CD4-positive, alpha-beta T cell treated with Interleukin-6 for 4 hours (primary cell): ENCODE measurements at places on chromosomes 4 and X.
A peak's percentile ranks its signal among the peaks of the same experiment; 100 is the strongest.

DNA sequence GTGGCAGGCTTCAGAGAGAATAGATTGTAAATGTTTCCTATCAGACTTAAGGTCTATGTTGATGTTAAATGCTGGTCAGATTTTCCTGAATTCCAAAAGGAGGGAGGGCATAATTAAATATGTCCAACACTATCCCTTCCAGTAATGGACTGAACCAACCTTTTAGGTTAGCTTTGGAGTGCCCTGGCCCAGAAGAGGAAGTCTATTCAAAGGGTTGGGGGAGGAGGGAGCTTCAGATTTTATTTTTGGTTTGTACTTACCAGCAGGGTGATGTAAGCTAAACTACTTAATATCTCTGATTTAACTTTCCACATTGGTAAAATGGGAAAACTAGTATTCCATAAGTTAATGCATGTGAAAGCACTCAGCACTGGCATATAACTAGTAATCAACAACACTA lies 91.1 kb downstream of the RBM46 start:
- DNase-seq, result no peak

DNA sequence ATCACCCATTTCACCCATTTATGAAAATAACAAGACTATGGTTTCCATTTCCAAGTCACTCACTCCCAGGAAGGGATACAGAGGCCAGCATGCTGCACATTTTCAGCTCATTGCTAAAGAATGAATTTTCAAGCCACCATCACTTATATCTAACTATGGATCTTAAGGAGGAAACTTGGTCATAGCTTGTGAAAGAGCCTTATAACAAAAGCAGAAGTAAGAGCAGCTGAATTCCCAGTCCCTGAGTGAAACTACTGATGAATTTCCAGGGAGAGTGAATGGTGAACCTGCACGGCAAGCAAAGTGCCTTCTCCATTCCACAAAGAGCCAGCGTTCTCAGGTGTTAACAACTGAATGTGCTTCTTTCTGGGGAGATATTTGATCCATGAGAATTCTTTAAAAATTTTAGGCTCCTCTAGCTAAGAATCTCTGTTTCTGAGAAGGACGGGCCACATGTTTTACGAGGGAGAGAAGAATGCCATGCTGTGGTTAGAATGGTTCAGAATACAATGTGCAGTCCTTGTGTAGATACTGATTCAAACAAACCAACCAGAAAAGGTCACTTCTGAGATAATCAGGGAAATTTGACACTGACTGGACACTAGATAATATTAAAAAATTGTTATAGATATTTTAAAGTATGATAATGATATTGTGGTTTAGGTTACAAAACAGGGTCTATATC lies 24.0 kb downstream of the BTC start:
- no peak for DNase-seq

GRCh38 chr4:13627178-13627605 lies 333 bp downstream of the BOD1L1 start:
- no peak for DNase-seq

DNA sequence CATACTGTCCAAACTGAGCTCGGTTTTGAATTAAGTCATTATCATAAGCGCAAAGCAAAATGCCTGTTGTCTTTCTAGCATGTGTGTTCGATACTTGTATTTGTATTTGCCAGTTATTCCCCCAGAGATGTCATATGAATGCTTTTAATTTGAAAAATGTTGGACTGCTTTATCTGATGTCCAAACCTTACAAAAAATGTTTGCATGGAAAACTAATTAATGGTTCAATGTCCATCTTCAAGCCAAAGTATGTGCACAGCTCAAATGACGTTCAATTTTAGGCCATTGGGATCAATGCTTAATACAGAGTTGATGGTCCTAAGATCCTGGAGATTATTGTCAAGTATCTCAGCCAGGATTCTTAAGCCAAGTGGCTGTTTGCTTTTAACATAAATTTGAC lies 17.2 kb upstream of the HPGDS start:
- DNase-seq, result no peak

DNA sequence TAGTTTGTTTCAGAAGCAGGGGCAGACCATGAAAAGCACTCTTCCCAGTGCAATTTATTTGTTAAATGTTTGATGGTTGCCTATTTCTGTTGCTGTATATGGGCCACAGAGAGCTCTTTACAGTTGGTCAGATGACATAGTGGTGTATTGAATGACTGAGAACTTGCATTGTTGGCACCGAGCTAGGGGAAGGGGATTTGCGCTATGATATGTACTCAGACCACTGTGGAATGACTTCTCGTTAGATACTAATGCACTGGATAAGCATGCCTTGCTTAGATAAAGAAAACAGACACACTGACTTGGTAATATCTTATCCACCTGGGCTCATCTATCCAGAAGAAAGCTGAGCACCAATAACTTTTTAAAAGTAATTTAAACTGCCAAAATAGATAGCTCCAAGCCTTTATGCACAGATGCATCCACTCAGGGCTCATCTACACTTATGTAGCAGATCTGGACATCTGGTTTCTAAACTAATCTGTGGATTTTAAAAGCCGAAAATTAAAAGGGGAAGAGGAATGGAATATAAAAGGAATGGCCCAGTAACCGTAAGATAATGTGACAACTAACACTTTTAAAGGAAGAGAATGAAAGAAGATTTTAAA lies 132.7 kb downstream of the GATB start:
- no peak for DNase-seq

DNA sequence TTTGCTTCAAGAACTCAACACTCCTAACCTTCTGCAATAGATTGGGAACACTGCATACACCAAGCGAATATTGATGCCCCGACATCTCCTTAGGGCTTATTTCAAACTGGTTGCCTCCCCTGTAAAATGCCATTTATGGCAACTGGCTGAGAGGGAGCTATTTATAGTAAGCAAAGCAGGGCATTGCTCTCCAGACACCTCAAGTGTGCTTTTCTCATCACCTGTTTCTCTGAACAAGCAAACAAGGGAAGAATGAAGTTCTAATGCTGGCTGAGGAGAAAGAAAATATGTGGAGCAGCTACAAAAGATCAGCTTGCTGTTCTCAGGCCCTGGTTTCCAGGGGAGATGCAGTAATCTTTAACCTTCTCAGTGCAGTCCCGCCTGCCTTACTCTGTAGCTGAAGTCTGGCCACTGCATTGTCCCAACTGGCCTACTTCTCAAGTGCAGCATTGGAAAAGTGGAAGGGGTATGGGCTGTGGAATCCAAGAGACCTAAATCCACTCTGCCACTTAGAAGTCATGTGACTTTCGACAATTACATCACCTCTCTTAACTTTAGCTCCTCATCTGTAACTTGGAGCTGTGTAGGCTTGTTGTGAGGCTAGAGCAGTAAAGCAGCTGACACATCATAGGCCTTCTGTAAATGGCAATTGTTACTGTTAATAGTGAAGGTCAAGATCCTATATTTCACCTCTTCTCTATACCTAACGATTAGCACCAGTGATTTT lies 47.9 kb upstream of the FGF13 start:
- no peak for DNase-seq

DNA sequence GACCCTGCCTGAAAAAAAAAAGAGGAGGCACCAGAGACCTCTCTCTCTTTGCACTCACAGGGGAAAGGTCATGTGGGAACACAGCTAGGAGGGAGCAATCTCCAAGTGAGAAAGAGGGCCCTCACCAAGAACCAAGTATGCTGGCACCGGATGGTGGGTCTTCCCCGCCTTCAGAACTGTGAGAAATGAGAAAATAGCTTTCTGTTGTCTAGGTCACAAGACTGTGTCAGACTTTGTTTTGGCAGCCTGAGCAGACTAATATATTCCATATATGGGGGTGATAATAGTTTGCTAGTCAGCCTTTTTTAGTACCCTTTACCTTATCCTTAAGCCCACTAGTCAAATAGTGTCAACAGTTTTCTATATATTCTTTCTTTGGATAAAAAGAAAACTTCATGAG lies 193.0 kb downstream of the TRIML1 start:
- DNase-seq, result no peak

DNA sequence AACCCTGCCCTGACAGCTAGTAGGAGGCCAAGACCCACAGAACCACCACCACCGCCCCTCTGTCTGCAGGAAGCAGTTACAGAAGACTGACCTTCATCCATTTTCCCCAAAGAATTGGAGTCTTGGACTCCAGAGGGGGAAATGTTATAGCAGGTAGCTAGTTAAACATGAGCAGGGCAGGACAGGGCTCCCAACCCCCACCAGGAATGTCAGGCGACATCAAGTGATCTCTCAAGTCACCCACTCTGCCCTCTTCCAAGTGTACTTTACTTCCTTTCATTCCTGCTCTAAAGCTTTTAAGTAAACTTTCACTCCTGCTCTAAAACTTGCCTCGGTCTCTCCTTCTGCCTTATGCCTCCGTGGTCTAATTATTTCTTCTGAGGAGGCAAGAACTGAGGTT lies 17.1 kb upstream of the AADAT start:
- DNase-seq, result no peak

GRCh38 chr4:86302251-86302650 lies 57.6 kb downstream of the MAPK10 start:
- no peak for DNase-seq

DNA sequence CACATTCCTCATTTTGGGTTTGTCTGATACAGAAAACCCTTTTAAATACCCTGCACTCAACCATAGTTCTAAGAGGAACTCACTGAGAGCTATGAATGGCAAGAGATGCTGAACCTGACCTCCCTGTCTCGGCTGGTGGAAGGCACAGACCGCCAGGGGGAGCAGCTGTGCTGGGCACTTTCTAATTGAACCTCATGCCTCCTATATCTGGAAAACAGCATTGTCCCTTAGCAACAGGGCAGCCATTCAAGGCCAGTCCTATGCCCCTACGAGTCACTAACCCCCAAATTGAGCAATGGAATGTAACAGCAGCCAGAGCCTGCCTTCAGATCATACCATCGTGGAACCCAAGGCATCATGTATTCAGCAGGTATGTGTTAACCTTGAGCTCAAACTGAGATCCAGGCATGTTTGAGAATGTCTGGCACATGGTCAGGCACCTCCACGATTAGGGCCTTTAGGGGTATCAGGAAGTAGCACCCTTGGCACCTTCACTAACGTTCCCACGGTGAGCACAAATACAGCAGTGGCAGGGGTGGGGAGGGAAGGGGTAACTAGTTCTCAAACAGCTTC lies 5.1 kb downstream of the USP27X start:
- peak; percentile 70 for DNase-seq

DNA sequence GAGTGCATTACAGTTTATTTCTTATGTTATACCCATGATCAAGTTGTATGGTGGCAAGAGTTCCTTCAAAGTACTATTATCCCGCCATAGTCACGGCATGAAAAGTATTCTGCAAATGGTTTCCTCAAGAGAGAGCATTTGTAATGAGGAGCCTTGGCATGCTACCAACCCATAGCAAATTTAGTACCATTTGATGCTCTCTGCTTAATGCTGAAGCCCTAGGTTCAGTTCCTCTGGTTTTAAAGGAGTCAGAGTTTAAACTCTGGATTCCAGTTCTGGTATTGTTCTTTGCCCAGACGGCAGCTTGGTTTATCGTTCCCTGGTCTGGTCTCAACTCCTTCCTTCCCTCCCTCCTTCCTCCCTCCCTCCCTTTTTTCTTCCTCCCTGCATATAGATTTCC lies 371.3 kb downstream of the BMPR1B start:
- no peak for DNase-seq

DNA sequence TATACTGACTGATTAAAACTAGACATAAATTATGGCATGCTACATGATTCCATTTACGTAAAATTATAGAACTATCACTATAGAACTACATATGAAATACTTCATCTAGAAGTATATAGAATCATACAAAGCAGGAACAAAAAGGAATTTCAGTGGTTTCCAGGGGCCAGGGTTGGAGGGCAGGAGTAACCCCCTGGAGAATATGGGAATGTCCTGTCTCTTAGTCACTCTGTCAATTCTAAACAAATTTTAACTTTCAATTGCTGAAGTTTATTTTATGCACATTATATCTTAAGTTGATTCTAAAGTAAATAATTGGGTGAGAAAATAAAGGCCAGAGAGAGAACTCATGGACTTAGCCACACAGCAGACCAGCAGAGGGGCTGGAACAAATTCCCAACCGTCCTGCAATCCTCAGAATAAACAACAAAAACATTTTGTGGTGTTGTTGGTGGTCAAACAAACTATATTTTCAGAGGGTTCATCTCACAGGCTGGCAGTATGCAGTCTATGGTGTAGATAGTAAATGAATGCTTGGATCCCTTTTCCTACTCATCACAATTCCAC lies 476.9 kb upstream of the SLIT2 start:
- no peak for DNase-seq

DNA sequence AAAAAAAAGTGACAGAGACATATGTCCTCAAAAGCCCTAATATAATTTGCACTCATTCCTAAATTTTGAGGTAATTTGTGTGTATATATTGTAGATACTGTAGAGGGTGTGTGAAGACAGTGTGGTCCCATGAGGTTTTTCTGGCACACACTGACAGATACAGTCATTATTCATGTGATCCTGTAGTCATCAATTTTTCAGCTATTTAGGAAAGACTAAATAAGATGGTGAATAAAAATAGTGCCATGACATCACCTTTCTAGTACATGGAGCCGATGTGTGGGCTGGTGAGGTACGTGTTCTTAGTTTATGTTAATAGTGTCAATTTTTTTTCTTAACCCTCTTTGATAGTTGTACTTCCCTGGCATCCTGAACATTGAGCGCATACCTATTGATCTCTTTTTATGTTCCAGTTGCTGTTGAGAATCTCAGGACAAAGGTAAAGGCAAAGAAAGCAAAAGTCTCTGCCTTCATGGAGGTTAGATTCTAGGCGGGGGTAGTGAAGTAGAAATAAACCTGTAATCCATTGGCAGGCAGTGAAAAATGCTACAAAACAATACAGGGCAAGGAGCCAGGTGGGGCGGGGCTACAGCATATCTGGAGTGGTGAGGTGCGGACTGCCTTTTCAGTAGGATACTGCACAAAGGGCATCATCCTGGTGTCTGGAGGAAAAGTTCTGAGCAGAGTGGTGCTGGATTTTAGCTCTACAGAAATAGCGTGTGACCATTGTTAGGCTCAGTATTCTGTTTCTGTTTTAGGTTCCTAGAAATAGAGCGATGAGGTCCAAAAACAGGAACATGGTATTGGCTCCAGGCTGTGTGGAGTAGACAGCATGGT lies 93.8 kb downstream of the ARHGAP10 start:
- no peak for DNase-seq

DNA sequence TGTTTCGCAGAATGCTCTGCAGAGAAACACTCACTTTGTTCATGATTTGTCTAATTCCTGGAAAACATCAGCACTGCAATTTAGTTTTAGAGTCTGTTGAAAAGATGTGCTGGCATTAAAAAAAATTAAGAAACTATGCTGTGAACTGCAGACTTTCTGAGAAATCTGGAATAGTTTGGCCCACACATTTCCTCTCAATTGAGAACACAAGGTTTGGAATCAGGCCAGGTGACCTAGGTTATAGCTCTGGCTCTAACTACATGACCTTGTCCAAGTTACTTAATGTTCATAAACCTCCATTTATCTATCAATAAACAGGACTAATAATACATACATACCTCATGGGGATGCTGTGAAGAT lies 61.4 kb upstream of the ENPEP start:
- DNase-seq, result no peak
